T-helper 9 cell (primary cell): ENCODE measurements at places on chromosomes 3 and 15.

DNA sequence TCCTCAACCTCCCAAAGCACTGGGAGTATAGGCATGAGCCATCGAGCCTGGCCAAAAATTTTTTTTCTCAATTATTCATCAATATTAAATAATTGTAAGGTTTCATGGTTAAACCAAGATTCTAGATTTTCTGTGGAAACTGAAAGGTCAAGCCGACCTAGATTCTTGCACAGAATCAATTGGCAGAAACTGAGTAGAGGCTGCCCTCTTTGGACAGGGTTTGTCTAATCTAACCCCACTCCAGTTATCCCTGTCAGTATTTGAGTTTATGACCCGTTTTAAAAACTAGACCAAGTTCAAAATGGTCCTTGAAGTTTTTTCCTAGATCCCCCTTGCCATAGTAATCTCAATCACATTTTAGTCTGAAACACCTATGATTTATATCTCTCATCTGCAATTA lies 8.6 kb upstream of the ADAM10 start:
- no peak for DNase-seq

DNA sequence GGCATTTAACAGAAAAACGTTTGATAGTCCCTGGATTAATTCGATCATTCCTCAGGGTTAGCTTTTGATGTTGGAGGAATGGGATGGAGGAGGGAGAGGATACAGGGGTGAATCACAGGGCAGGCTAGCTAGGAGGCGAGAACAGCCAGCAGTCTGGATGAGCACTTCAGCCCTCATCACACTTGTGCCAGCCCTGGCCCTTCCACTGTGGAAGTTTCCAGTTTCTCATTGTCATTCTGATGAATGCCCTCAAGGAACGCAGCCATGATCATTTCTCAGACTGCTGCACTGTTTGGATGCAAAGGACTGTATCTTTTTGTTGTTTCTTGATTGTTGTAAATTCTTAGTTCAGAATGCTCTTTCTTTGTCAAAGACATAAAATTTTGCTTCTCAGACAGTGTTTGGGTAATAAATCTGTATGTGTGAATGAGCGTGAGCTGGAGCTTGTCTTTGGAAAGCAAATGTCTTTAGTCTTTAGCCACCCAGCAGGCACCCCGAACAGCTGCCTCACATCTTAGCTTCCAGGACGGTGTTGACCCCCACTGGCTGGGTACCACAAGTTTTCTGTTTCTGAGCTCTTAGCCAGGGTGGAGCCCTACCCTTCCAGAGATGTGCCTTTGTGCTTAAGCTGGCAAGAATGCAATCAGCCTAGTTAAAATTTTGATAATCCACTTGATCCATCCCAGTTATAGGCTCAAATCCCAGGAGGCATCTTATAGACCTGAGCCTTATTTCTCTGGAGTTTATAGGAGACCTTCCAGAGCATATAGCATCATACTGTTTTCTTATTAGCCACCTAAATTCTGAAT lies 121.1 kb downstream of the PDCD6IP start:
- no peak for DNase-seq

- DNase-seq, result no peak
Measured at GRCh38 chr15:72585476-72586058, 68.9 kb upstream of the GOLGA6B start.

DNA sequence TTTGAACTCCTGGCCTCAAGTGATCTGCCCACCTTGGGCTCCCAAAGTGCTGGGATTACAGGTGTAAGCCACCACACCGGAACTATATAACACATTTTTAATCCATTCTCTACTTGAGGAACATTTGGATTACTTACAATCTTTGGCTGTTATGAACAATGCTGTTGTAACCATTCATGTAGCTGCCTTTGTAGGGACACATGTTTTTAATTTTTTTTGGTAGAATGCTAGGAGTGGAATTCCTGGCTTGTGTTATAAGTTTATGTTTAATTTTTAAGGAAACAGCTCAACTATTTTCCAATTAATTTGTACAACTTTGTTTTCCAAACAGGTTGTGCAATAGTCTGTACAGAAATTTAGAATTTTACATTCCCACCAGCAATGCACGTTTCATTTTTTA lies 51.7 kb downstream of the GPR149 start:
- DNase-seq, result no peak
